Sigmoid colon (tissue), 7 donors: ENCODE measurements at places on chromosomes 12 and 14. TPM values are rescaled to one million over a fixed set of nuclear protein-coding genes. Genes with fewer than 3 reads are reported as not detected.

The CMTM5 gene
- 4.6 TPM for total RNA-seq

The NPFF gene
- total RNA-seq = not detected

DNA sequence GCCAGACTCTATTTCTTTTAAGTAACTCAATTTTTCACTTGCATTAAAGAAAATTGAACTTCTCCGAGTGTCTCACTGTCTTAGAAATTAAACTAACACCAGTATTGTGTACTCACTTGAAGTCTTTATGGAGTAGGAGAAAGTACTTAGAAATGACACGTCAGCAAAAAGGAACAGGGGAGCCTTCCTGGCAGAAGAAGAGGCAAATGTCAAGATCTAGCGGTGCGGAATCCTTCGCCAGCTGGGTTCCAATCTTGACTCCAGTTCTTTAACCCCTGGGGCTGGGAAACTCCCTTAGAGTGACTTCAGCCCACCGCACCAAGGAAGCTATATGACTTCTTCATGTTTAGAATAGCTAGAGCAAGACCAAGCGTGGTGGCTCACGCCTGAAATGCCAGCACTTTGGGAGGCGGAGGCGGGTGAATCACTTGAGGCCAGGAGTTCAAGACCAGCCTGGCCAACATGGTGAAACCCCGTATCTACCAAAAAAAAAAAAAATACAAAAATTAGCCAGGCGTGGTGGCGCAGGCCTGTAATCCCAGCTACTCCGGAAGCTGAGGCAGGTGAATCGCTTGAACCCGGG, 34.4 kb downstream of the WBP11 start:
- no peaks in the 10 kb centered on the region for H3K36me3 ChIP-seq
- peak overlapping the region; percentile 88 for H3K27ac ChIP-seq
- peak overlapping the region; percentile 66 for H3K4me3 ChIP-seq
- no peaks in the 10 kb centered on the region for H3K27me3 ChIP-seq
- H3K4me1 ChIP-seq = peaks cover 34% of the 10 kb centered on the region

- no peak overlapping the region for H3K27ac ChIP-seq
- H3K4me3 ChIP-seq = no peak overlapping the region
- H3K27me3 ChIP-seq = no peaks in the 10 kb centered on the region
- no peak for DNase-seq
These were observed 24.1 kb upstream of the TRIM9 start for GRCh38 chr14:51118993-51119392.

The BLTP3B gene
- 34.6 TPM for total RNA-seq

The KRT79 gene
- total RNA-seq = not detected

- H3K27me3 ChIP-seq = no peaks in the 10 kb centered on the region
- peaks cover 30% of the 10 kb centered on the region for H3K4me1 ChIP-seq
- H3K27ac ChIP-seq = peak overlapping the region; percentile 25
- H3K36me3 ChIP-seq = no peaks in the 10 kb centered on the region
- no peak overlapping the region for H3K4me3 ChIP-seq
These were observed 170.2 kb upstream of the PRICKLE1 start for GRCh38 chr12:42759622-42760273.

DNA sequence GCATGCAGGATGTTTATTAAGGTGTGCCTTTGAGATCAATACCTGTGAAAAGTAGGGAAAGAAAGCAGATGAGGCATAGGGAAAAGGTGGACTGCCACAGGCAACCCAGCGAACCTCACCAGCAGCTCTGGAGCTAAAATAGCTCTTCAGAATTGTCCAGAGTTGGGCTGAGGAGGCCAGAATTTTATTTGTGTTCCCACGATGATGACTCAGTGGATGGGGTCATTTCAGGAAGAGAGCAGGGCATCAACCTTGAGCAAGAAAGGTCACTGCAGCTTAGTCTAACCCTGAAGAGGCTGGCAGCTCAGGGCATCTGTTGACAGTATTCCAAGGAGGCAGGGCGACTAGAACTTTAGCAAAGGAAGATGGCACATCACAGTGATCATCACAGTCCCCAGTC, 696.1 kb downstream of the DIO2 start:
- DNase-seq = no peak
- H3K27me3 ChIP-seq = no peaks in the 10 kb centered on the region
- H3K27ac ChIP-seq = peak overlapping the region; percentile 7
- H3K36me3 ChIP-seq = no peaks in the 10 kb centered on the region

DNA sequence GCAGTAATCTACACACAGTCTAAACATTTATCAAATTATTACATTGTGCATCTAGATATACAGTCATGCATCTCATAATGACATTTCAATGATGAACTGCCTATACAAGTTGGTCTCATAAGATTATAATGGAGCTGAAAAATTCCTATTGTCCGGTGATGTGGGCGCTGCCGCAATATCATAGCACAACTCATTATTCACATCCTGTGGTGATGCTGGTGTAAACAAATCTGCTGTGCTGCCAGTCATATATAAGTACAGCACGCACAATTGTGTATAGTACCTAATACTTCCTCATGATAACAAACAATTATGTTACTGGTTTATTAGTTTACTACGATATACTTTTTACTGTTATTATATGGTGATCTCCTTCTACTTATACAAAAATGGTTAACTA, 768.8 kb upstream of the NOVA1 start:
- no peaks in the 10 kb centered on the region for H3K27me3 ChIP-seq
- no peak overlapping the region for H3K4me3 ChIP-seq
- no peak for DNase-seq
- no peaks in the 10 kb centered on the region for H3K36me3 ChIP-seq

GRCh38 chr12:27756670-27757195, 23.3 kb upstream of the KLHL42 start:
- H3K4me1 ChIP-seq = no peaks in the 10 kb centered on the region
- H3K27ac ChIP-seq = no peak overlapping the region
- H3K4me3 ChIP-seq = no peak overlapping the region
- no peak for DNase-seq
- H3K36me3 ChIP-seq = peaks cover 11% of the 10 kb centered on the region

The CPNE6 gene
- total RNA-seq = not detected

The ATP2A2 gene
- 102 TPM for total RNA-seq

GRCh38 chr14:75252254-75252837, 26.3 kb upstream of the FOS start:
- no peak overlapping the region for H3K27ac ChIP-seq
- no peak overlapping the region for H3K4me3 ChIP-seq
- H3K4me1 ChIP-seq = no peaks in the 10 kb centered on the region
- no peaks in the 10 kb centered on the region for H3K27me3 ChIP-seq
- DNase-seq = no peak

DNA sequence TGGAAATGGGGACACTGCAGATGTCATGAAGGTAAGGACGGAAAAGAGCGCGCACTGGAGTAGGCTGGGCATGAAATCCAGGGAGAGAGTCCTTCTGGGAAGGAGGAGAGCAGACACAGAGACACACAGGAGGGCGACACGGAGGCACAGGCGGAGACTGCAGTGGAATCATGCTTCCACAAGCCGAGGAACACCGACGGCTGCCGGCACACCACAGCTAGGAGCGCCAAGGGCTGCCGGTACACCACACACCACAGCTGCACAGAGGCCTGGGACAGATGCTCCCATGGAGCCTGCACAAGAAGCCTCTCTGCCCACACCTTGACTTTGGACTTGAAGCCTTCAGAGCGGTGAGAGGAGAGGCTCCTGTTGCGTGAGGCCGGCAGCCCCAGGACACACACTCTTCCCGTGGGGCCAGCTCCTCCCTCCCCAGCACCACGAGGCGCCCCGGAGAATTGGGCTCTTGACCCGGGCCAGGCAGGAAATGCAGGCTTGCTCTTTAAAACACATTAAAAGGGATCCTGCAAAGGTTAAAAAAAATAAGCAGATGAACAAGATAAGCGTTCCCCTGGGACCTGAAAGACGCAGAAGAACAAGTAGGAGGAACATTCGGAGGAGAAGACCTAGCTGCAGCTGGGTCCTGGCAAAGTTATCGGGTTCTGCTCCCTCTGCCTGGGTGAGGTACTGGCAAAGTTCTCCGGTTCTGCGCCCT, 28.3 kb upstream of the FZD10 start:
- H3K27ac ChIP-seq = no peak overlapping the region
- no peaks in the 10 kb centered on the region for H3K4me1 ChIP-seq

The SERPINA9 gene
- total RNA-seq = not detected

DNA sequence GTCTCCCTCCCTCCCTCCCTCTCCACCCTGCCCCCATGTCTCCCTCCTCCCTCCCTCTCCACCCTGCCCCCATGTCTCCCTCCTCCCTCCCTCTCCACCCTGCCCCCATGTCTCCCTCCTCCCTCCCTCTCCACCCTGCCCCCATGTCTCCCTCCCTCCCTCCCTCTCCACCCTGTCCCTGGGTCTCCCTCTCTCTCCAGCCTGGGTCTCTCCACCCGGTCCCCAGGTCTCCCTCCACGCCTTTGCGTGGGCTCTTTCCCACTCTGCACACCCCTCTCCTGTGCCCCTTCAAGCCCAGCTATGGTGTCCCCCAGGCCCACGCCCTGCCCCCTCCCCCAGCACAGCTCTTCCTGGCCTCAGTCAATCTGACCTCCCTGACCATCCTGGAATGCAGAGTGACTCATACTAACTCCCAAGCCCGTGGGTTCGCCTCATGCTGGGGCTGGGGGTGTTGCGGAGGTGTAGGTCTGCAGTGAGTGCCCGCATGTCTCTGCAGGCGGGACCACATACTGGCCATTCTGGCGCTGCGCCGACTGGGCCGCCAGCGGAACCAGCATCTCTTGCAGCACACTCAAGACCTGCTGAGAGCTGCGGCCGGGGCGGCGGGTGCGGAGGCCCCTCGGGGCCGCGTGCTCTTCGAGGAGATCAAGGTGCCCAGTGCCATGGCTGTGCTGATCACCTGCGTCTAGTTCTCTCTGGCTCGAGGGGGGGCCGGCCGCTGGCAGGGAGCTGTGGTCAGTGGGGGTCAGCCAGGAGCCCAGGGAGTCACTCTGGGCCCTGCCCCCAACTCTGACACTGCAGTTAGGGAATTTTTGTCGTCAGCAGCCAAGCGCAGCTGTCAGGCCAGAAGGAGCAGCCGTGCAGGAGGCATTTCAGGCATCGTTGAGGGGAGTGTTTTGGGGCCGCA, 13.5 kb upstream of the TNFAIP2 start:
- H3K4me1 ChIP-seq = peaks cover 27% of the 10 kb centered on the region
- peak overlapping the region; percentile 59 for H3K27ac ChIP-seq
- H3K27me3 ChIP-seq = peaks cover 27% of the 10 kb centered on the region
- H3K36me3 ChIP-seq = no peaks in the 10 kb centered on the region

The PRR13 gene
- 54.8 TPM for total RNA-seq

The TECPR2 gene
- 15.3 TPM for total RNA-seq

GRCh38 chr12:93376436-93377251, 1.1 kb upstream of the NUDT4 start:
- DNase-seq = no peak
- no peaks in the 10 kb centered on the region for H3K36me3 ChIP-seq
- H3K4me1 ChIP-seq = peaks cover 29% of the 10 kb centered on the region
- peak overlapping the region; percentile 83 for H3K4me3 ChIP-seq

DNA sequence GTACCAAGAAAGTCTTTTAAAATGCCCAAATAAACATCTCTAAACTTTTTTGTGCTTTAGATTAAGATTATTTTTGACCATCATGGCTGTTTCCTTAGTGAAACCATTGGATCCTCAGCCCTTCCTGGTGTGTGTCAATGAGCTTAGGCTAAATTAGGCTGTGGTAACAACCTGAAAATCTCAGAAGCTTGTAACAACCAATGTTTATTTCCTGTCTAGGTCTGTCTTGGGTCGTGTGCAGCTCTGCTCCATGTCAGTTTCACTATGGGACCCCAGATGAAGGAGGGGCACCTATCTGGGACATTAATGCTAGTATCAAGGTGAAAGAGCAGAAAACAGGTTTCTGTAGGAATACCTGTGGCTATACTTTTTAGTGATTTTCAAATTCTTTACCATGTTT, 49.9 kb downstream of the KCNMB4 start:
- no peaks in the 10 kb centered on the region for H3K27me3 ChIP-seq
- H3K4me3 ChIP-seq = no peak overlapping the region
- no peak for DNase-seq
- no peaks in the 10 kb centered on the region for H3K36me3 ChIP-seq

The INF2 gene
- 27.8 TPM for total RNA-seq

DNA sequence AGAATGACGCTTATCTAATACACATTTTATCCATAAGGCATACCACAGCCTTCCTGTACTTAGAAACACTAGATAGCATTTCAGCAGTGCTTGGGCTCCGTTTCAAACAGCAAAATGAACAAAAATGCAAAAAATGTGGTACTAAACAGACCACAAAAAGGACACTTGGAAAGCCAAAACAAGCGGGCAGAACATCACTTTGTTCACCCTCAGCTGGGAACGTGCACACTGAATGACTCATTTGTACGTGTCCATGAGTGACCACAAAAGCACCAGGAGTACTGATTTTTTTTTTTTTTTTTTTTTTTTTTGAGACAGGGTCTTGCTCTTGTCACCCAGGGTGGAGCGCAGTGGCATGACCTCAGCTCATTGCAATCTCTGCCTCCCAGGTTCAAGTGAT, 8.9 kb upstream of the FOXN3 start:
- H3K4me1 ChIP-seq = no peaks in the 10 kb centered on the region
- H3K36me3 ChIP-seq = no peaks in the 10 kb centered on the region
- H3K27me3 ChIP-seq = no peaks in the 10 kb centered on the region
- H3K4me3 ChIP-seq = no peak overlapping the region
- DNase-seq = peak; percentile 61

The PSMD9 gene
- total RNA-seq = 33.0 TPM

DNA sequence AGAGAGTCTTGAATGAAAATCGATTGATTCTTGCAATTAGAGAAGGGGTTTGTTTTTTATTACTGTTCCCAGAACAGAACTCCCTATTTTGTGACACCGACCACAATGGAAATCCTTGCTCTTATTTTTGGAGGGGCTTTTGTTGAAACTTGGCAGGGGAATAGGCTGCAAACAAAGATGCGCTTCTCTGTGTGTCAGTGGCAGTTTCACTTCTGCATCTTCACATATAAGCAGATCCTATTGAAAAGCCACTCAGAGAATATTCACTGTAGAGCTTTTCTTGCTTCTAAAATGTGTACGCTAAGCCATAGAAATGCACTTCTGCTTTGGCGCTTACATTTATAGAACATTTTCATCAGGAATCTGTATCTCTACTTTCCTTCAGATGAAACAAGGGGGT, 1822.4 kb upstream of the SEL1L start:
- no peaks in the 10 kb centered on the region for H3K27me3 ChIP-seq
- H3K4me3 ChIP-seq = no peak overlapping the region
- H3K27ac ChIP-seq = no peak overlapping the region
- no peaks in the 10 kb centered on the region for H3K36me3 ChIP-seq
- H3K4me1 ChIP-seq = no peaks in the 10 kb centered on the region
- no peak for DNase-seq

DNA sequence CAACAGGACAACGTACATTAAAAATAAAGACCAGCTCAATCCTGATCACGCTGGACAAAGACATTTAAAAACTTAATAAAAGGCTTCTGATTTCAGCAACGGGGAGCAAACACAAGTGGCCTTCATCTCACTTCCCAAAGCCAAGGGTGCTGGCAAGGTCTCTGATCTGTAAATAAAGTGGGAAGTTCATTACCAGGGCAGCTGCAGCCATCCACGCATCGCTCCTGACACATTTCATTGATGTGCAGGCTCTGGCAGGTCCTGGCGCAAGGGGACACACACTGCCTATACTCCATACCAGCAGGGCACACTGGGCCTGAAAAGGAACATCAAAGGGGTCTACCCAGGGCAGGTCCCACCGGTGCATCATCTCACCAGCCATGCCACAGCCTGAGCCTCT, 51.0 kb downstream of the VWF start:
- no peaks in the 10 kb centered on the region for H3K36me3 ChIP-seq
- H3K27me3 ChIP-seq = no peaks in the 10 kb centered on the region
- peaks cover 14% of the 10 kb centered on the region for H3K4me1 ChIP-seq

- H3K27ac ChIP-seq = peak overlapping the region; percentile 78
- H3K27me3 ChIP-seq = no peaks in the 10 kb centered on the region
- DNase-seq = no peak
- H3K4me1 ChIP-seq = peaks cover 27% of the 10 kb centered on the region
- peak overlapping the region; percentile 50 for H3K4me3 ChIP-seq
These were observed 1.6 kb downstream of the GSG1 start for GRCh38 chr12:13101821-13102375.

- H3K27me3 ChIP-seq = no peaks in the 10 kb centered on the region
- H3K27ac ChIP-seq = no peak overlapping the region
- H3K36me3 ChIP-seq = no peaks in the 10 kb centered on the region
- H3K4me1 ChIP-seq = peaks cover 5% of the 10 kb centered on the region
- DNase-seq = no peak
These were observed 7.6 kb downstream of the EVL start for GRCh38 chr14:100072783-100073346.
